Stimulated activated CD4-positive, alpha-beta T cell treated with anti-CD3 and anti-CD28 coated beads, TNF-alpha, amount 100 ng/mL, for 48 hours (primary cell): ENCODE measurements at places on chromosomes 12 and 14.

DNA sequence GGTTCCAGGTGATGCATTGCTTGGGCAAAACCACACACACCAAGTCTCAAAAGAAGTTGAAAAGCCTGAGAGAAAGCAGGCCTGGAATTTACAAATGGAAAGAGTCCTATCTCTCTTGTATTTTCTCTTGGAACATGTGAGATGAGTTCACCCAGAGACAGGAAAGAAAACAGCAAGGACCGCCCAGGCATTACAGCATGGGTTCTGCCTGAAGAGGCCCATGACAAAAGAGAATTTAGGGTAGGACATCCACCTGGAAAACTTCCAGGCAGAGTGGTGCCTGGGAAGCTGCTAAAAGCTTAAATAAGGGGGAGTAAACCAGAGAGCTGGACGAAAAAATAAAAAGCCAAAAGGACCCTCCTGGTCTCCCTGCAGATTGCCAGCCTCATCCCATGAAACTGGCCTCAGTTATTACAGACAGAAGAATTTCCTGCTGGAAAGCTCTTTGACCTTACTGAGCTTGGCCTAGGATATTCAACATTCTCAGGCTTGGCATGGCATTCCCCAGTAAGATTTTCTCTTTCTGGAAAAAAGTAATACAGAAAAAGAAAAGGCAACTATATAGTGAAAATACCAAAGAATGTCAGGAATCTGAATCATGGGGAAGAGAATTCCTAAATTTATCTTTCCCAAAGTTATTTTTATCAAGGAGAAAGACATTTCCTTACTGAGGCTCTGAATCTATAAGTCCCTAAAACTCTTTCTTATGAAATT lies 121.3 kb upstream of the NUDT4 start:
- no peak for DNase-seq

- DNase-seq: no peak
Measured at GRCh38 chr14:101181446-101182313, 278.2 kb upstream of the RTL1 start.

GRCh38 chr12:52913431-52913821 lies 8.6 kb upstream of the KRT8 start:
- no peak for DNase-seq

DNA sequence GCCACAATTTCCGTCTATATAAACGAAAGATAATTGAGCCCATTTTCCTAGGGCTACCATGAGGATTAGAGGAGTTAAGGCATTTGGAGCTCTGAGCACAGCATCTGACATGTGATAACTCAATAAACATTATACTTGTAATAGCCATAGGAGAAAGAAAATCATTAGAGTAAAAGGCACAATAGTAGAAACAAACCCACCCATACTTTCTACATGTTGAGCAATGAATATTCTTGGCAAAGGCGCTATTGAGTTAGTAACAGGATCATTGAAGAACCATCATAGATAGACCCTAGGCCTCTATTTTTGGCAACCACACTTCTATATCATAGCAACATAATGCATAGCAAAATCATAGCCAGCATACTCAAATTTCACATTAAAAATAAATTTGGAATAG lies 664.1 kb downstream of the NOVA1 start:
- no peak for DNase-seq

DNA sequence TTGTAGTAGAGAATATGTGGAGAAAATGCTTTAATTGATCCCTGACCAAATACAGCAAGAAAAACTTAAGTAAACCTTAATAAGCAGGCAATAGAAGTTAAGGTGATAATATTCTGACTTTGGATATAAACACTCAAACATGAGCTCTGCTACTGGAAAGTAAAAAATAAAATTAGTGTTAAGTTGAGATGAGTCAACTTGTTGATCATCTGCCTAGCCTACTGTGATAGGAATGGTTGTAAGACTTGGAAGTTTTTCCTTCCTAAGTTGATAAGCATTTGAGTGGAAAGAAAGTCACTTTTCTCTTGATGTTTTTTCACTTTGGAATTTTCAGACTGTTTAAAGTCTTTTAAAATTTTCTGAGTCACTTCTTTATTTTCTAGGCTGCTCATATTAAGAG lies 26.0 kb downstream of the ADIPOR2 start:
- no peak for DNase-seq
